ENCODE measurements at places on chromosomes 11 and 22.
A peak's percentile ranks its signal among the peaks of the same experiment; 100 is the strongest.

DNA sequence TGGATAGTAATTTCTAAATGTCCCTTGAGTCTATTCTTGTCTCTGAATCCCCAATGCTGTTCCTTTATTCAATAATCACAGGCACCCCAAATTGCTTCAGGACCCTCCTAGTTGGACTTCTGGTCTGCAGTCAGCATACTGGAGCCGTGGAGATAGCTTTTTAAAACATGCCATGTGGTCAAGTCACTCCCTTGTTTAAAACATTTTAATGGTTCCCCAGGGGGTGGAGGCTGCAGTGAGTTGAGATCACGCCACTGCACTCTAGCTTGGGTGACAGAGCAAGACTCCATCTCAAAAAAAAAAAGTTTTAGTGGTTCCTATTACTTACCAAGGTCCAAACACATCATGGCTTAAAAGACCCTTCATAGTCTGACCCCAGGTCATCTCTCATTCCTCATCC, 220.3 kb downstream of the ADAMTS15 start:
- DNase-seq = no peak

- peak; percentile 79 for DNase-seq
Measured at GRCh38 chr22:37077802-37078448, 26.4 kb downstream of the KCTD17 start.

GRCh38 chr11:116935514-116935913, 98.1 kb upstream of the APOA1 start:
- DNase-seq = no peak

GRCh38 chr22:39170825-39171622, 18.5 kb upstream of the CBX7 start:
- peak; percentile 69 for DNase-seq

- DNase-seq = no peak
Measured at GRCh38 chr11:124329787-124330478, 9.9 kb upstream of the OR8D2 start.

DNA sequence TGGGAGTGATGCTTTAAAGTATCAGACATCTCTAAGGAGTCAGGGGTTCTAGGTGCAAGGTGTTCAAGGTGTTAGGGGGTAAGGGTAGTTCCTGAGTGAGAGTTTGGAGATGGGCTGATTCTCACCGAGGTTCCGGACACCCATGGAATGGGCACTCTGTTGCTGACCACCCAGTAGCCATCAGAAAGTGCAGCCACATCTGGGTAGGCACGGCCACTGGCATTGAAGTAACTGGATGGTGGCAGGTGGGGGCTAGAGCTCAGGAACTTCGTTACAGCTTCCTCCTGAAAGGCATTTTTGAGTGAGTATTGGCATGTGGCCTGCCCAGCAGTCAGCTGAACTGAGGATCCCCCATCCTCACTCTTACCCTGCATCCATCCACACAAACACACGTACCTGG, 3.0 kb upstream of the TAF10 start:
- DNase-seq = no peak

DNA sequence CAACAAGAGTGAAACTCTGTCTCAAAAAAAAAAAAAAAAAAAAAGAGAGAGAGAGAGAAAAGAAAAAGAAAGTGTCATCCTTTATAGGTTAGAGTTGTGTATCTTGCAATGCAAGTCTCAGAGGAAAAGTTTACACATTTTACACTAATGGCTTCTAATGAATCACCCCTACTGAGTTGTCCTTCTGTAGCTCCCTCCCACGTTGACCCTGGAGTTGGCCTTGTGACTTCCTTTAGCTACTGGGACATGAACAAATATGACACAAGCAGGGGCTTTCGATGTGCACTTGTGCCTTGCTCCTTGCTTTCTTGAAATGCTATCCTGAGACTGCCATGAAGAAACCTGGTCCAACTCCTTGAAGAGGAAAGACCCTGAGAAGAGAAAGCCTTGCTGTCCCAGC, 2.4 kb upstream of the SMCO4 start:
- no peak for DNase-seq

GRCh38 chr11:130247319-130247718, 67.4 kb downstream of the ZBTB44 start:
- DNase-seq = no peak

DNA sequence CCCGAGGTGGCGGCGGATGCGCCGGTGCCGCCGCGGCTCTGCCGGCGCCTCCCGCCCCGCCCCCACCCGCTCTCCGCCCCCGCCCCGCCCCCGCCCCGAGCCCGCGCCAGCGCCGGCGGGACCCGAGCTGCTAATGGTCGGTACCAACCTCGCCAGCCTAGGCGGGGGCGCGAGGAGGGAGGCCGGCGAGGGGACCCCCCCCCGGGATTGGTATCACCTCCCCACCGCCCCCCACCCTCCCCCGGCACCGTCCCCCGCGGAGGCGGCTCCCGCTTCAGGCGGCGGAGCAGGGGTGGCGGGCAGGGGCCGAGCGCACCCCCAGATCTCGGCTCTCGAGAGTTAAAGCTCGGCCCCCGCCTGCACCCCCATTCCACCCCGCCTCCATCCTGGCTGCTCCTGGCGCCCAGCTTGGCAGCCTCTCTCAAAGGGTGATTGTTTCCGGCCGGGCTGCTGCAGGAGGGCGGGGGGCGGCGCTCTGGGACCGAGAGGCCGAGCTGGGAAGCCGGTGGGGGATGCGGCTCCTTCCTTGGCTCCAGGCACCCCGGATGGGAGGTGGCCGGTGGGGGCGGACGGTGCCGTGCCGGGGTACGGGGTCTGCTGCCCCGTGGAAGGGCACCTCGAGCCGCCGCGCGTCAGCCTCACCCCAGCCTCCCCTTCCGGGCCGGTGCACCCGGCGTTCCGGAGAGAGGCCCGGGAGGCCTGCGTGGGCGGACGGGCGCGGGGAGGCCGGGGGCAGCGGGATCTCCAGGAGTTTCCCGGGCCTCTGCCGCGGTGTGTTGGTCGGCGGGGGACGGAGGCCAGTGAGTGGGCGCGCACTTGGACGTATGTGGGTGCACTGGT, at the start of gene B3GAT1:
B3GAT1 (minus strand) TSS at position 40 of the 840 bp plus-strand sequence. CDS start 24,583 bp downstream, outside the sequence.
- DNase-seq = no peak

GRCh38 chr22:47613606-47614350, 851.3 kb downstream of the TBC1D22A start:
- DNase-seq = no peak

- DNase-seq = no peak
Measured at GRCh38 chr11:130997278-130997677, 81.0 kb upstream of the SNX19 start.

DNA sequence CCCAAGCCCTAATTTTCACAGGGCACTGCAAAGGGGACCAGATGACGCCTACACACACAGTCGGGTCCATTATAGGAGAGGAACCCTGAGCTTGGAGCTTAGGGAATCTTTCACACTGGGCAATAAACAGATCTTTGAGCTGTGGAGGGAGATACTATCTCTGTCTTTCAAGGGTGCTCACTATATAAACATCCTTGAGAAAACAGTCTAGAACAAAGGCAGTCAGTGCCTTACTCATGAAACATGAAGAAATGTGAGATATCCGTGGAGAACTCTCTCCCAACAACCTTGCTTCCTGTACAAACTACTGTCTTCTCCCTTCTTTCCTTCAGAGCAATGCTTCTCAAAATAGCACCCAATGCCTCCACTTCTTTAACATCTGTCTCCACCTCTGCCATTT, 109.0 kb upstream of the APOA1 start:
- DNase-seq = no peak

DNA sequence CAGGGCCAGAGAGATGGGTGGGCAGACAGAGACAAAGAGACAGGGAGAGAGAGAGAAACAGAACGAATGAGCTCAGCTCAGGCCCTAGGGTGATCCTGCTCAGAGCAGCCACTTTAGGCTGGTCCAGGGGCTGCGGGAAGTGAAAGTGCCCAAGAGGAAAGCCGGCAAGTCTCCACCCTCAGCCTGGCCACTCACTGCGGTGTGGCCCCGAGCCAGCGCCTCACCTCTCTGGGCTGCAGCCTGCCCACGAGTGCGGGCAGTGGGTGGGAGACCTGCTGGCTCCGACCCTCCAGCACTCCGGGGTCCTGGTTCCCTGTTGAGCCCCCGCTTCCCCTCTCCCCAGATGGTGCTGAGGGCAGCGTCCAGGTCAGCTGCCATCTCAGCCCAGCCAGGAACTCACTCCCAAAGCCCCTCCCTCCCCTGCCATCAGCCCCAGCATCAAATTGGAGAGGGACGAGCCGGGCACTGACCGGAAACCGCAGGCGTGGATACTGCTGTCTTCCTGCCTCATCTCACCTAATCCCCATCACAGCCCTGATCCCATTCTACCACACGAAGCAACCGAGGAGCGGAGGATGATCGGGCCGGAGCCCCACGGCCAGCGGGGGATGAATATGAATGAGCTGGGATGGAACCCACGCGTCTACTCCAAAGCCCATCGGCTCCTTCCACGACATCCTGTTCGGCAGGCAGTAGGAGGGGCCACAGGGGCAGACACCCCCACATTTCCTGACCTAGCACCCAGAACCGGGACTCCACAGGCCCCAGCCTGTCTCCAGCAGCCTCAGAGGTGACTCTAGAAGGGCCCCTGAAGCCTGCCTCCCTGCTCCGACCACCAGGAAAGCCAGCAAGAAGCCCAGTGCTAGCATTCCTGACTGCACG, 16.9 kb downstream of the ELFN2 start:
- no peak for DNase-seq

DNA sequence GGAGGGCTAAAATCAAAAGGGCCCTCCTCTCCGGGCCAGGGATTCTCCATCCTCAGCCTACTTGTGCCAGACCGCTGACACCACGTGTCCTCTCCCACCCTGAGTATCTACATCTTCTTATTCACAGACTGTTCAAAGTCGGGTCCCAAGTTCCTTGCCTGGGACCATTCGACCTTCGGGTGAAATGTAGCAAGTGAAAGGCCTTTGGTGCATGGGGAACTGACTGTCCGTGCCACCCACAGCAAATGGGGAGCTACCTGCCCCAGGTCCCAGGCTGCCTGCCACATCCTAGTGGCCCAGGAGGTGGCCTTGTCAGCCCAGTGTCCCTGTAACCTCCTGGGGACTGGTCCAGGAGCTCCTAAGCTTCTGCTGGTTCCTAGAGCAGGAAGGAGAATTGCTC, 67.3 kb downstream of the RTL6 start:
- DNase-seq = no peak

DNA sequence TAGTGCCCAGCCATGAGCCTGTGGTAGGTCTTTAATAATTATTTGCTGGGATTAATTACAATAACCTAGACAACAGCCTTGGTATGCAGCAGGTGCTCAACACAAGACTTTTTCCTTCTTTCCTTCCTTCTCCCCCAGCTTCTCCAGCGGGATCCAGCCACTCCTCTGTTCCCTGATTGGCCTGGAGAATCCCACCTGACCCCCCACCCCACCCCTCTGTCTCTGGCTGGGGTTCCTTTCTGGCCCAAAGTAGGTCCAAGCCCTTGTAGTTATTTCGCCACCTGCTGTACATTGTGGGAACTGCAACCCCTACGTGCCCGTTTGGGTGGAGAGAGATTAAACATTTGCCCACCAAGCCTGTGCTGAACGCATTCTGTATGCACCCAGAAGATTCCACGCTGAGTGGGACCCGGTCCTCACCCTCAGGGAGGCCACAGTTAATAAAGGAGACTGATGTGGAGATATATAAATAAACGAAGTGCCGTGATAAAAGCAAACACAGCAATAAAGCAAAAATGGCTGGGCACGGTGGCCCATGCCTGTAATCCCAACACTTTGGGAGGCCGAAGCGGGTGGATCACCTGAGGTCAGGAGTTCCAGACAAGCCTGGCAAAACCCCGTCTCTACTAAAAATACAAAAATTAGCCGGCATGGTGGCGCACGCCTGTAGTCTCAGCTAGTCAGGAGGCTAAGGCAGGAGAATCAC, 32.1 kb upstream of the DGKZ start:
- peak; percentile 58 for DNase-seq

DNA sequence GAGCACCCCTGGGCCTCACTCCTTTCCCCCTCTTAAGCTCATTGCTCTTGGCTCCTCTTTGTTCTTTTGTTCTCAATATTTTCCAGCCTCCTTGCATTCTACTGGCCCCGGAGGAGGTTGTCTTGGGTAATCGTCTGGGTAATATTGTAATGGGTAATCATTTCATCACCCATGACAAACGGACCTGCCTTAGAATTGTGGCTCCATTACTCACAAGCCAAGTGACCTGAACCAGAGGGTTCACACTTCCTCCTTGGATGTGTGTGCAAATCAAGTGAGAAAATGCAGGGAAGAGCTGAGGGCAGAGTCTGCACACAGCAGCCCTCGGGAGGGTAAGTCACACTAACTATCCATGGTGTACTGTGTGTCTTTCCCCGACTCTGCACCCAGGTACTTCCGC, 305.0 kb downstream of the BUD13 start:
- DNase-seq = no peak

DNA sequence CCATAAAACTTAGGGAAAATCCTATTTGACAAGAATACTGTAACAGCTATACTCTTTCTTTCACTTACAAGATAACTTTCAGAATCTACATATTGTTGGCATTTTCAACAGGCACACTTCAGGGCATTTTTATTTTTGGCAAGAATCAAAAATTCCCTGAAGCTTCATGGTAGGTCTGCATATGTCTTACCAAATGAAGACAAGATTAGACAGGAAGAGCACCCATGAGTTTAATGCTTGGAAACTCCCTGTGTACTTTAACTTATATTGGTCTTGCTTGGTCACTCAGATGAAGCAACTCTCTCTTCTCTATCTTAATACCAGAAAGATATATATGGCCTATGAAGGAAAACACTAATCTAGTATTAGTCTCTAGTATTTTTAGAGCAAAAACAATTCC, 137.7 kb downstream of the ATG16L2 start:
- no peak for DNase-seq

DNA sequence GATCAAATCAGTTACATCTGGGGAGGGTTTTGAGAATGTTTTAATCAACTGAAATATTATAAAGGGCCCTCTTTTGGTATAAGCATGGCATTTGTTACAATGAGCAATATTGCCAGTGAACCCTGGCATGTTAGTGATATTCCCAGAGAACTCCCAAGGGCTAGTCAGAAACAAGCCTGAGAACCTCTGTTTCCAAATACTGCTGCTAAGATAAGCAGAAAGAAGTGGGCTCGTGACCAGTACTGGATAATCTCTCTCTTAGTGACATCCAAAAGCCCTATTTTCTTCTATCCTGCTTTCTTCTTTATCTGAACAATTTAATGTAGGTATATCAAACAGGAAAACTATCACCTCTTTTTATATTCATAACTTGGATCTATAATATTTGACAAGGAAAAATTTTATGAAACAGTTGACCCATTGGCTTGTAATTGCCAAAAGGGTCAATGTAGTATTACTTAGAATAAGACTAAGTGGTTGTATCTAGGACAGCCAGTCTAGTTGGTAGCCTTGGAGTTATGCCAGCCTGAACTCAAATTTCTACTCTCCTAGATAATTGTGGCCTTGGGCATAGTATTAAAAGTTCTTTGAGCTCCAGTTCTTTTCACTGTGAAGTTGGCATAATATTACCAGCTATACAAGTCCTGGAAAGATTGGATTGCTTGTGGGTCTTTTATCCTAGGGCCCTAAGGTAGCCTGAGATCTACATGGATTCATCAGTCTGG, 15.7 kb downstream of the CAT start:
- no peak for DNase-seq

Measured in stimulated activated CD8-positive, alpha-beta memory T cell treated with anti-CD3 and anti-CD28 coated beads, Interleukin-7, amount 100 ng/mL, for 1 hour (primary cell).